H1 (cell line): ENCODE measurements at places on chromosomes 5 and 9.

- DNase-seq, result no peak
Observed at GRCh38 chr9:87569518-87569917, 71.9 kb downstream of the DAPK1 start.

DNA sequence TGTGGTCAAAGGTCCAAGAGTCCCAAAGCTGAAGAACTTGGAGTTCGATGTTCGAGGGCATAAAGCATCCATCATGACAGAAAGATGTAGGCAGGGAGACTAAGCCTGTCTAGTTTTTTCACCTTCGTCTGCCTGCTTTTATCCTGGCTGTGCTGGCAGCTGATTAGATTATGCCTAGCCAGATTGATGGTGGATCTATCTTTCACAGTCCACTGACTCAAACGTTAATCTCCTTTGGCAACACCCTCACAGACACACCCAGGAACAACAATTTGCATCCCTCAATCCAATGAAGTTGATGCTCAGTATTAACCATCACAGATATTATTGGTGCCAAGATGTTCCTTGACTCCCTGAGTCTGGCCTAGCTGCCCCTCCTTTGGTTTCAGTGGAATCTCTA is 530.8 kb upstream of the CLINT1 start:
- DNase-seq, result no peak

GRCh38 chr5:157463621-157464518 is 3.9 kb downstream of the NIPAL4 start:
- DNase-seq, result no peak

DNA sequence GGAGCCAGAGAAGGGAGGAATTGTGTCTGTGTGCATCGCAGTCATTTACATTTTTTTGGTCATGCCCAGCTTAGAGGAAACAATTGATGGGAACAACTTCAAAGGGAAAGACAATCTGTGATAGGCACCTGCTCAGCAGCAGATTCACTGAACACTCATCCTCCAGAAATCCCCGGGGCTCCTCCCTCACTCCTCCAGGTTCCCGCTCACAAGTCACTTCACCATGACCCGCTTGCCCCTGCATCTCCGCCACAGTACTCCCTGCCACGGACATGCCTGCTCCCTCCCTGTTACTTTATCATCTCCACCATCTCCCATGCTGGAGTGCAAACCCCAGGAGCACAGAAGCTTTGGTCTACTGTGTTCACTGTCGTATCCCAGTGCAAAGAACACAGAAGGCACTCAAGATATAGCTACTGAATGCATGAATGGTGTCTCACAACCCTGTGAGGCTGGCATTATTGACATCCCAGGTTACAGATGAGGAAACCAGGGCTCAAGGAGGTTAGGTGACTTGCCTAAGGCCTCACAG is 16.2 kb downstream of the LHX6 start:
- no peak for DNase-seq

DNA sequence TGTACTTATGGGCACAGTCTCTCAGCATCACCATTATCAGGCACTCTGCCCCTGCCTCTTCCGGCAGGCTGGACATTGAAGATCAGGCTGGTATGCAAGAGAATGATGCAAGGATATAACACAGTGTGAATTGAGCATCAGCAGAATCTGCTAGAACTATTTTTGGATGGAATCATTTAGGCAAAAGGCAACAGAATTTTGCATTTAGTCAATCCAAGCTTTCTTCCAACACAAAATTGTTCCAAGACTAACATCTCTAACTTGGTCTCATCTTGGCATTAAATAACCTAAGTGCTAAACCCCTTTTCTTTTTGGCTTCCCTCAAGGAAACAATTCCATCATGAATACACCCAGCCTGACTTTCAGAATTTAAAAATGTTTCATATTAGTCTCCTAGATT is 339.9 kb downstream of the PRELID2 start:
- no peak for DNase-seq

DNA sequence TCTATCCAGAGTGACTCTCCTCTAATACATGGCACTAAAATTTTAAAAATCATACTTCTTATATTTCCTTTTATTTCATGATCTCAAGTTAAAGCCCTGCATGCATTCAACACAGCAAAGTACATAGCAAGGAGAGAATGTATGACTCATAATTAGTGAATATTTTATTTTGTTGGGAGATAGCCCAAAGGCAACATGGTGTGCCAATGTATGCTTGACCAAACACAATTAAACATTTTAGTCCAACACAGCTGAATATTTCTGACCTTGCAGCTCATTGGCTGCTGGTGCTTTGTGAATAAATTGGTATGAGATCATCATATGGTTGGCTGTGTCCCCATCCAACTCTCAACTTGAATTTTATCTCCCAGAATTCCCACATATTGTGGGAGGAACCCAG is 103.5 kb downstream of the NPR3 start:
- no peak for DNase-seq

- no peak for DNase-seq
Observed at GRCh38 chr9:128917151-128917849, 3.5 kb upstream of the PHYHD1 start.

GRCh38 chr9:72915659-72916058 is 37.2 kb downstream of the ALDH1A1 start:
- DNase-seq, result no peak

DNA sequence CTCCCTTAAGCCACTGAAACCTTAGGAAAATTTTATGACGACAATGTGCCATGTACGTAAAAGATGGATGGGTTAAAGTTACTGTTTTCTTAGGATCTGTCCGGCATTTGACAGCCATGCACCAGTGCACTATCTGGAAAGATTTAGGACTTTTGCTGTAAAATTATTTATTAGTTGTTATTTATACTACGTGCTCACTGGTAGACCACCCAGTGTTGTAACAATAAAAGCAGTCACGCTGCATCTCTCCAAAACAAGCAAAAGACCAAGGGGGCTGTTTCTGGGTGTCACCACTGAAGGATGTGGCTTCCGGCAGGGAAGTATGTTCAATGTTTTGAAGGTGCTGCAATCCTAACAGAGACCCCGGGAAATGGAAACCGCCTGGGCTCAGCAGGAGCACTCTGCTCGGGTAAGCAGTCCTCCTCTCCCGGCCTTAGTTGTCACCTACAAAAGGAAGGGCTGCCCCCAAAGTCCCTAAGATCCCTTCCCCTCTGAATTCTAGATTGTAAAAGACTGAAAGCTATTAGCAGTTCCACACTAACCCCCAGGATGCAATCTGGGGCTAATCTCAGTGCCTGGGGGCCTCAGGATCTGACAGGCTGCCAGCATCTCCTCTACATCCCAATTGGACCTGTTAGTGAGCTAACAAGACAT is 38.6 kb downstream of the SAXO1 start:
- no peak for DNase-seq
